ENCODE measurements at places on chromosomes 16 and 17.

GRCh38 chr17:2808367-2809335, 12.4 kb downstream of the RAP1GAP2 start:
- no peak for DNase-seq

GRCh38 chr17:40090237-40091119, 9.9 kb downstream of the NR1D1 start:
- no peak for DNase-seq

DNA sequence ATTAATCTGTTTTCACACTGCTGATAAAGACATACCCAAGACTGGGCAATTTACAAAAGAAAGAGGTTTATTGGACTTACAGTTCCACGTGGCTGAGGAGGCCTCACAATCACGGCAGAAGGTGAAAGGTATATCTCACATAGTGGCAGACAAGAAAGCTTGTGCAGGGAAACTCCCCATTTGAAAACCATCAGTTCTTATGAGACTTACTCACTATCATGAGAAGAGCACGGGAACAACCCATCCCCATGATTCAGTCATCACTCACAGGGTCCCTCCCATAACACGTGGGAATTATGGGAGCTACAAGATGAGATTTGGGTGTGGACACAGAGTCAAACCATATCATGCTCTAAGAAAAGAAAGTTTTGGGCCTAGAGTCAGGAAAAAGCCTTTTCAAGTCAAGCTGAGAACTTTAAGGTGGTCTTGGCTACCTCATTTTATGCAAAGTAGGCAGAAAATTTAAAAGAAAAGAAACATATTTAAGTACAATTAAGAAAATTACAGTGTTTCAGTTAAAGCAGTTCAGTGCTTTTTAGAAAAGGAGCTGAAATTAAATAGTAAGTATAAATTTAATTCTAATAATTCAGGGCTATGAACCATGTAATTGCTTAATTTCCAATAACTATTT, 24.9 kb upstream of the CRYM start:
- no peak for DNase-seq

DNA sequence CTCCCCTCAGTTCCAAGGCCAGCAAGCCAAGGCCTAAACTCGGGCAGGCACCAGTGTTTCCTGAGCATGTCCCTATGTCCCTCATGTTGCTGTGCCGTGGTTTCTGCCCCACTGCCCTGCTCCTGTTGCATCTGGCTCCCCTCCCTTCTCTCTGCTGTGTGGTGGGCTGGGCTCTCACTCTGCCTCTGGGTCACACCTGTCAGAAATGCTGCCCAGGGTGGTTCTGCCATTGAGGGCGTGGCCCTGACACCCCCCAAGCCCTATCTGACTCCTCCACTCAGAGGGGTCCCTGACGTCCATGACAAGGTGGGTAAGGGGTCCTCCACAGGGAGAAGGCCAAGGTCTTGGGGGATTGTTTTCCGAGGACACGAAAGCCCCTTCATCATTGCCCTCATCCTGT, 9.2 kb upstream of the ITGA3 start:
- no peak for DNase-seq

- no peak for DNase-seq
Measured at GRCh38 chr16:5841974-5842373, 744.4 kb upstream of the EEF2KMT start.

GRCh38 chr16:19909750-19910322, 25.2 kb upstream of the GPRC5B start:
- DNase-seq, result no peak

GRCh38 chr17:30196504-30196903, 39.0 kb downstream of the SLC6A4 start:
- no peak for DNase-seq

GRCh38 chr16:53945996-53946395, 242.0 kb downstream of the FTO start:
- no peak for DNase-seq

DNA sequence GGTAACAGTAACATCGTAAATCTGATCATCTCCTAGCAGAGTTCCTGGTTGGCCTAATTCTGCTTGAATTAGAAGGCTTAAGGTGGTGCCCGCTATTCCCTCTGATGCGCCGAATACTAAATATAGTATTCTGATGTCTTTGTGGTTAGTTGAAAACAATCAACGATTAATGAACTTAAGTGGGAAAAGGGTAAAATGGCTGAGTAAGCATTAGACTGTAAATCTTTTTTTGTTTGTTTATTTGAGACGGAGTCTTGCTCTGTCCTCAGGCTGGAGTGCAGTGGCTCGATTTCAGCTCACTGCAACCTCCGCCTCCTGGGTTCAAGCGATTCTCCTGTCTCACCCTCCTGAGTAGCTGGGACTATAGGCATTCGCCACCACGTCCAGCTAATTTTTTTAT, 13.4 kb downstream of the OR2C1 start:
- DNase-seq, result no peak

- DNase-seq, result no peak
Measured at GRCh38 chr16:64731891-64732290, 390.0 kb downstream of the CDH11 start.

- no peak for DNase-seq
Measured at GRCh38 chr17:47894498-47895346, 1.3 kb upstream of the SP2 start.

DNA sequence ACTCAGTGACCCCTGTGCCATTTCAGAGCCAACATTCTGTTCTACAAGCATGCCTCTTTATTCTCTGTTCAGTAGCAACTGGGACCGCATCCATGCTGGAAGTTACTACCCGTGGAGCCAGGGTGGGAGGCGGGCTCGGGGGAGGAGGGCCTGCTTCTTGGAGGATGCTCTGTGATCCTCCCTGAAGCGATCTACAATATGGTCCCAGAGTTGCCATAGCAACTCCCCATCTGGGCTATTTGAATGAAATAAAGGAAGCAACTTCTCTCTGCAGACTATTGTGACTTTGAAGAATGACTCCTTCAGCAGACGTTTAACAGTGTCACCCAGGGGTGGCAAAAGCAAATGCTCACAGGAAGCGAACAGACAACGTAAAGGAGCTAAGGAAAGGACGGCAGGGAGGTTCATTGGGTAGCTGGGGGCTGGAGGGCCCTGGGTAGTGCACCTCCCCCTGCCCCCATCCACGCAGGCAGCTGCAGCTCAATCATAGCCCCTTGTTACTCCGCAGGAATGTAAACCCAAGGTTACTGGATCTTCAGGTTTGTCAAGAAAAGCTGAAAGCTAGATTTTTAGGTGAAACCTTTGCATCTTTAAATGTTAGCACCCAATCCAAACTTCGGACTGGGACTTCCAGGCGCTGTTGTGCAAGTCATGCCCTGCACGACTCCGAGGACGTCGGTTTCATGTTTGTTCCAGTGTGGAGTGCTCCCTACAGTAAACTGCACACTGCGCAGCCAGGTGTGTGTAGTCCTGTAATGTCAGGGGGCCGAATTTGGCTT, 51.1 kb upstream of the MEAK7 start:
- DNase-seq, result no peak

GRCh38 chr16:56411123-56411522, 14.2 kb downstream of the AMFR start:
- DNase-seq, result no peak

- peak; percentile 31 for DNase-seq
Measured at GRCh38 chr17:52106638-52107261, 51.8 kb downstream of the CA10 start.

- DNase-seq, result no peak
Measured at GRCh38 chr16:11689031-11689840, 21.0 kb downstream of the SNN start.

GRCh38 chr17:16814439-16814838, 124.4 kb downstream of the CCDC144A start:
- DNase-seq, result no peak

- no peak for DNase-seq
Measured at GRCh38 chr17:80106751-80107150, 5.4 kb downstream of the GAA start.

DNA sequence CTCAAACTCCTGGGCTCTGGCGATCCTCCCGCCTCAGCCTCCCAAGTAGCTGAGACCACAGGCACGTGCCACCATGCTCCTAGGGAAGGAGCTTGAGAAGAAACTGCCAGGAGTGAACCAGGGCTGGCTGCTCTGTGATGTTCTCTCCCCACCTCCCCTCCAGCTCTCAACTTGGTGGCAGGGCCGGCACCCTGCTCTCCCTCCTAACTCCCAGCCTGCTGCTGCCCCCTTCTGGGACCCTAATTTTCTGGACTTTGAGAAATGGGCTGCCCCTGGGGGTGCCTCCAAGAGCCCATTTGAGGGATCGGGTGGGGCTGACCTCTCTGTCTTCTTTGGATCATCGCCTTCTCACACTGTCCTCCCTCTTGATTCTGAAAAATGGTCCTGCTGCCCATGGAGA, 14.9 kb upstream of the STAT3 start:
- DNase-seq, result no peak

GRCh38 chr17:11853321-11854151, 143.7 kb downstream of the ZNF18 start:
- no peak for DNase-seq

DNA sequence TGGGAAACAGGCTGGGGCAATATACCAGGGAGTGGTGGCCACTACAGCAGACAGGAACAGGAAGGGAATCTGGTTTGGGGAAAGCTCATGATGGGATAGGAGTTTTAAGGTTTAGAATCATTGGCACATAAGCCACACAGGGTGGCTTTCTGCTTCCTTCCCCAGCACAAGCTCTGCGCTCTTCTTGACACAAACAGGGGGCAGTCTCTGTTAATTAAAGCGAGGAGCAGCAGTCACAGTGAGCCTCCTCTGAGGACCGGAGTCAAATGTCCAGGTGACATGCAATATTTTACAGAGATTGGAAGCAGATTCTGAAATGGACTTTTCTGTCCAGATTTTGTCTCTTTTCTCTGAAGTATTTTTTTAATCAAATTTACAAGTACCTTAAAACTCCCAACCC, 2.8 kb upstream of the SHISA9 start:
- no peak for DNase-seq

DNA sequence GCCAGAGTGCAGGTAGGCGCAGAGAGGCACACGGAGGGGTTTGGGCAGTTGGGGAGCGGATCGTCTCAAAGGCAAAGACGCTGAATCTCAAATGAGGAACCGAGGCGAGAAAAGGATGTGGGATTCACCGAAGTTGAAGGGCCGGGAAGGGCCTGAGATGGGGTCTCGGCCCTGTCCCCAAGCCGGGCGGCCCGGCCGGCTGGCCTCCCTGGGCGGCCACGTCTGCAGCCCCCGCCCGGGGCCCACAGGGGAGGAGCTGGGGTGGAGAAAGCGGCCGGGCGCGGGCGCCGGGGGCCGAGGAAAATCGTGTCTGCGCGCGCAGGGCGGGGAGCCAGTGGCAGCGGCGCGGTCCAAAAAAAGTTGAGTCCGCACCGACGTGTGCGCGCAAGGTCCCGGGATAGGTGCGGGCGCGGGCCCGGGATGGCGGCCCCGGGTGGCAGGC, 458 bp downstream of the SLC12A4 start:
- peak; percentile 72 for DNase-seq

- DNase-seq, result peak; percentile 90
Measured at GRCh38 chr17:17877529-17878358, 41.0 kb upstream of the SREBF1 start.

GRCh38 chr17:2981325-2981724, 82.1 kb downstream of the OR1D5 start:
- DNase-seq, result no peak

DNA sequence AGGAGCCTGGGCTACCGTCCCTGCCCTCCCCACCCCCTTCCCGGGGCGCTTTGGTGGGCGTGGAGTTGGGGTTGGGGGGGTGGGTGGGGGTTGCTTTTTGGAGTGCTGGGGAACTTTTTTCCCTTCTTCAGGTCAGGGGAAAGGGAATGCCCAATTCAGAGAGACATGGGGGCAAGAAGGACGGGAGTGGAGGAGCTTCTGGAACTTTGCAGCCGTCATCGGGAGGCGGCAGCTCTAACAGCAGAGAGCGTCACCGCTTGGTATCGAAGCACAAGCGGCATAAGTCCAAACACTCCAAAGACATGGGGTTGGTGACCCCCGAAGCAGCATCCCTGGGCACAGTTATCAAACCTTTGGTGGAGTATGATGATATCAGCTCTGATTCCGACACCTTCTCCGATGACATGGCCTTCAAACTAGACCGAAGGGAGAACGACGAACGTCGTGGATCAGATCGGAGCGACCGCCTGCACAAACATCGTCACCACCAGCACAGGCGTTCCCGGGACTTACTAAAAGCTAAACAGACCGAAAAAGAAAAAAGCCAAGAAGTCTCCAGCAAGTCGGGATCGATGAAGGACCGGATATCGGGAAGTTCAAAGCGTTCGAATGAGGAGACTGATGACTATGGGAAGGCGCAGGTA, 762 bp downstream of the CDK12 start:
- DNase-seq, result peak; percentile 69

GRCh38 chr16:86222965-86223551, 287.3 kb upstream of the FOXF1 start:
- DNase-seq, result no peak

GRCh38 chr16:65249768-65250167, 127.9 kb upstream of the CDH11 start:
- peak; percentile 87 for DNase-seq

DNA sequence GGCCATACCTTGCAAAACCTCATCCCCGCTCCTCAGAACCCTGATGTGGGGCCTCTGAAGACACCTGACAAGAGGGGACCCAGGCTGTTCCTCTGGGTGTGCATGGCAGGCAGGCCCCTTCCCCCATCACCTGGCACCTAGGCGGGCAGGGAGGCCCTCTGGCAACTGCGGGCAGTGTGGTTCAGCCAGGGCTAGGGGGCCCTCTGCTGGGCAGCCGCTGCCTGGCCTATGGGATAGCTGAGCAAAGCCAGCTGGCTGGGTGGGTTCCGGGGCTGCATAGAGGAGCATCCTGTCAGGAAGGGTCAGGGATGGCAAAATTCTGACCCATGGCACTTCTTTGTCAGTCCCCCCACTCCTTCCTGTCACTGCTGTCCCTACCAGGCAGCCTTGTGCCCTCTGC, 228.7 kb upstream of the ASIC2 start:
- DNase-seq, result no peak

DNA sequence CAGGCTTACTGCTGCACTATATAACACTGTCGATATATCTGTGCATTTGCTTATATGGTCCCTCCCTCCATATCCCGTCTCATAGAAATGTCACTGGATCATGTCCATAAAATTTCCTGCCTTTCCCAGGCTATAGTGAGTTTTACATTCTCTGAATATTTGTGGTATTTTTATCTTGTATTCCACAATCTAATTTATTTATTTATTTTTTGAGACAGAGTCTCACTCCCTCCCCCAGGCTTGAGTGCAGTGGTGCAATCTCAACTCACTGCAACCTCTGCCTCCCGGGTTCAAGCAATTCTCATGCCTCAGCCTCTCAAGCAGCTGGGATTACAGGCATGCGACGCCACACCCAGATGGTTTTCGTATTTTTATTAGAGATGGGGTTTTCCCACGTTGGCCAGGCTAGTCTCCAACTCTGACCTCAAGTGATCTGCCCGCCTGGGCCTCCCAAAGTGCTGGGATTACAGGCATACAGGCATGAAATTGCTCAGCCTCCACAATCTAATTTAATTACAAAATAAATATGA, 12.9 kb downstream of the TRIM37 start:
- peak; percentile 55 for DNase-seq

- DNase-seq, result peak; percentile 17
Measured at GRCh38 chr17:48037838-48038323, 284 bp upstream of the COPZ2 start.

GRCh38 chr16:80503107-80503506, 37.7 kb upstream of the DYNLRB2 start:
- DNase-seq, result no peak

All from left cardiac atrium (tissue), 4 donors.